ENCODE measurements at places on chromosomes 3 and 15. TPM values are rescaled to one million over a fixed set of nuclear protein-coding genes. Genes with fewer than 3 reads are reported as not detected.

DNA sequence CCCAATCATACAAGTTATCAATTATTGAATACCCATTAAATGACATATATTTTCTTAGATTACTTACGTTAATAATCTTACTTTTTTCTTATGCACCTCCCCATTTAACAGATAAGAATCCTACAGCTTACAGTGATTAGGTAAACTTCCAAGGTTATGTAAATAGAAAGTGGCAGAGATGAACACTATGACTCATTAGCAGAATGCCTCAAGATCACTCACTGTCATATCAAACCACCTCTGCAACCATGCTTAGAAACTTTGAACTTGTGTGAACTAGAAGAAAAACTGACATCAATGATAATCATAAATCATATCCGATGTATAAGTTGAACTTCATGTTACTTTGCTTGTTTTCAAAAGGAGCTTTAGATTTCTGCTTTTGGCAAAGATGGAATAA lies 911.6 kb upstream of the ARPP21 start:
- no peak for DNase-seq

- no peak for DNase-seq
These were observed 171.3 kb downstream of the ATP10A start for GRCh38 chr15:25691544-25692430.

GRCh38 chr15:33375236-33375635 lies 64.5 kb downstream of the RYR3 start:
- DNase-seq: no peak

DNA sequence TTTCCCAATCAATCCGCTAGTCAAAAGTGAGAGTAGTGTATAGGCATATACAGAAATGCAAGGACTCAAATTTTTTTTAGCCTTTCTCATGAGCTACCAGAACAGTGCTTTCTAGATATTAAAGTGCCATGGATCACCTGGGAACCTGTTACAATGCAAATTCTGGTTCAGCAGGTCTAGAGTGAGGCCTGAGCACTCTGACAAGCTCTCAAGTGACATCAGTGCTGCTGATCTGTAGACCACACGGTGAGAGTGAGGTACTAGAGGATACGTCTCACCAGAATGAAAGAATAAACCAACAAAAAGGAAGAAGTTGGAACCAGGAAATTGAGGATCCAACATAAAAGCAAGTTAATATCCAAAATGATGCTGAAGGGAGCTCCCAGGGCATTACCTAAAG lies 16.0 kb upstream of the PLA2G4D start:
- DNase-seq: no peak

GRCh38 chr15:69666441-69666882 lies 213.8 kb downstream of the RPLP1 start:
- peak; percentile 79 for DNase-seq

DNA sequence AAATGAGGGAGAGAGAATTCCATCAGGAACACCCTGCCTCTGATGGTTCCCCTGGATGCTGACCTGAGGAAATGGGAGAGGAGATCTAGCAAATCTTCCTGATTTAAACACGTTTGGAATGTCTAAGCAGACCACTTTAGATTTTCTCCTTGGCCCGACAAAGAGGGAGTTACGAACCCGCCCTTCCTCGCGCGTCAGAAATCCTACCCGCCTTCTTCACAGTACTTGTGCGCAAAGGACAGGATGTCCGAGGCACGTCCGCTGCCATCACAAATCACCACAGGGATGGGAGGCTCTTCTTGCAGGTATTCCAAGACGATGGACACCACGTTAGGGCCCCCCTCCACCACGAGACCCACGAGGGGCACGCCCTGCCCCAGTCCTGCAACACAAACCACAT lies 38.6 kb downstream of the TRPM1 start:
- DNase-seq: no peak

NUP210 gene
- total RNA-seq: 0.24 TPM

ADAMTS9 gene
- total RNA-seq: 3.1 TPM

DNA sequence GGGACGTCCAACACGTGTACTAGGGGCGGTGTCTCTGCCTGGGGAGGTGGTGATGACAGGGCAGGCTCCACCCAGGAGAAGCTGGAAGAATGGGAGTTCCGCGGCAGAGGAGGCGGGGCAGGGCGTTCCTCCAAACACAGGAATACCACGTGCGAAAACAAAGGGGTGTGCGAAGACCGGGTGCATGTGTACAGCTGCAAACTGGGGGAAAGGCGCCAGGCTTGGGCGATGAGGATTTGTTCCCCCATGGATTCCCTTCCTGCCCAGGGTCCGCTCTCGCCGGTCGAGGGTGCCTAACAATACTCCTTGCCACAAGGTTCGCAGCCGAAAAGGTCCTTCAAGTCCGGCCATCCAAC lies 500 bp upstream of the ZSCAN2 start:
- peak; percentile 88 for DNase-seq

LRRC34 gene
- 9.4 TPM for total RNA-seq

CLK3 gene
- total RNA-seq: 55.5 TPM

- DNase-seq: no peak
These were observed 79.8 kb upstream of the NMNAT3 start for GRCh38 chr3:139757448-139758030.

- no peak for DNase-seq
These were observed 32.2 kb upstream of the FAM174B start for GRCh38 chr15:92687746-92688145.

- DNase-seq: no peak
These were observed 11.4 kb downstream of the TGM5 start for GRCh38 chr15:43255376-43255775.

IL12A gene
- total RNA-seq: 0.72 TPM

VGLL3 gene
- 19.8 TPM for total RNA-seq

GRCh38 chr15:39746176-39746575 lies 36.5 kb downstream of the FSIP1 start:
- DNase-seq: no peak

DNA sequence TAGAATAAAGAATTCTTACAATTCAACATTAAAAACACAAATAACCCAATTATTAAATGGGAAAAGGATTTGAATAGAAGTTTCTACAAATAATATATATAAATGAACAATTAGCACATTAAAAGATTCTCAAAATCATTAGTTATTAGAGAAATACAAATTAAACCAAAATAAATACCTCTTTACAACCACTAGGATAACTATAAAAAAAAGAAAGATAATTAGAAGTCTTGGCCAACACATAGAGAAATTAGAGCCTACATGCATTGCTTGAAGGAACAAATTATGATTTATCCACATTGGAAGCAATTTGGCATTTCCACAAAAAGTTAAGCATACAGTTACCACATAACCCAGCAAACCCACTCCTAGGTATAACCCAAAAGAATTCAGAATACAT lies 502.3 kb upstream of the UBE2E2 start:
- no peak for DNase-seq

- no peak for DNase-seq
These were observed 80.2 kb downstream of the SEC22A start for GRCh38 chr3:123281929-123282328.

- DNase-seq: no peak
These were observed 31.3 kb downstream of the TFRC start for GRCh38 chr3:196050597-196050996.

- DNase-seq: peak; percentile 71
These were observed 53.4 kb upstream of the XRN1 start for GRCh38 chr3:142501004-142501926.

- DNase-seq: no peak
These were observed 42.4 kb upstream of the PPIB start for GRCh38 chr15:64205202-64205601.

KBTBD8 gene
- 6.2 TPM for total RNA-seq

GRCh38 chr3:112074616-112075497 lies 11.3 kb upstream of the C3orf52 start:
- DNase-seq: peak; percentile 85

GRCh38 chr3:148823026-148823425 lies 4.6 kb upstream of the CPB1 start:
- DNase-seq: no peak

DNA sequence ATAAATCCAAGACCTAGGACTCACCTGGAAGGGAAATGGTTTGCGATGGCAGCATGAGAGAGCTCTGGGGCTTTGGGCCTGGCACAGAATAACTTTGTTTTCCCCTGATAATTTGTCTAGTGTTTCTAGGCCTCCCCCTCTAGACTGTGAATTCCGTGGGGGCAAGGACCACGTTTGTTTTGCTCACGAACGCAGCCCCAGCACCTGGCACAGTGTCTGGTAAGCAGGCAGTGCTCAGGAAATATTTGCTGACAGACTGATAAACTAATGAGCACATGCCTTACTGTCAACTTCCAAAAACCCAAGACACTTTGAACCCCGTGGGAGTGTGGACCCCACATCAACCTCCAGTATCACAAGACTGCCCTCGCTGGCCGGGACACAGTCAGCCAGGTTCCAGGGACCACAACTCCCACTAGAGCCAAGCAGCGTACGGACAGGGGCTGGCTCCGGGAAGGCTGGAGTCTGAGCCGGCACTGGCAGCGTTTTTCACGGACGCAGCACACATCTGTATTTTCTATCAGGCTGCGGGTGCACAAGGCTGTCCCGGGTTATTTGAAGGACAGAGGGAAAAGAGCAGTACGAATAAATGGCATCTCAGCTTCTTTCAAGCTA lies 146.5 kb downstream of the XXYLT1 start:
- no peak for DNase-seq

LRRN1 gene
- total RNA-seq: not detected

CDHR4 gene
- total RNA-seq: not detected

GRCh38 chr3:99509224-99509623 lies 129.2 kb upstream of the COL8A1 start:
- DNase-seq: peak; percentile 85

- no peak for DNase-seq
These were observed 18.4 kb downstream of the ZDHHC23 start for GRCh38 chr3:113966172-113966571.

DNA sequence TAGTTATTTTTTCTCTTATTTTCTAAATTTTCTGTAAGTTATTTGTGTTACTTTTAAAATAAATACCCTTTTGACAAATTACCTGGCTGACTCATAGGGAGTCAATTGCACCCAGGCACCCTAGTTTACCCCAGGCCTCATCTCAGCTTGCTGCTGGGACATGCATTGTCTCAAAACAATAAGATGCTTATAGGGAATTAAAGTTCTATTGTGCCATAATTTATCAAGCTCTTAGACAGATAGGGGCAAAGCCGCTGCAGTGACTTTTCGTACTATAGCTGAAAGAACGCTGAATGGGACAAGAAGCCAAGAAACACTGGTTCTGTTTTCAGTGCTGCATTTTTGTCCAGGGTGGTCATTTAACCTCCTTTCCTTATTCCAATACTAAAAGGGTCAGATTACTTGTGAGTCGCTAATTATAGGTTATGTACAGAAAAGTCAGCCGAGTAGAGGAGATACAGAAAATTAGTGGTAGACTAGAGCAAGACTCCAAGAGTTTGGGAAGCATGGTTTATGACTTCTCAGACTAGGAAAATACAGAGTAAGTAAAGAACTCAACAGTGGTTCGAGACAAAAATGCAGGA lies 50.3 kb downstream of the EXD1 start:
- no peak for DNase-seq

DNA sequence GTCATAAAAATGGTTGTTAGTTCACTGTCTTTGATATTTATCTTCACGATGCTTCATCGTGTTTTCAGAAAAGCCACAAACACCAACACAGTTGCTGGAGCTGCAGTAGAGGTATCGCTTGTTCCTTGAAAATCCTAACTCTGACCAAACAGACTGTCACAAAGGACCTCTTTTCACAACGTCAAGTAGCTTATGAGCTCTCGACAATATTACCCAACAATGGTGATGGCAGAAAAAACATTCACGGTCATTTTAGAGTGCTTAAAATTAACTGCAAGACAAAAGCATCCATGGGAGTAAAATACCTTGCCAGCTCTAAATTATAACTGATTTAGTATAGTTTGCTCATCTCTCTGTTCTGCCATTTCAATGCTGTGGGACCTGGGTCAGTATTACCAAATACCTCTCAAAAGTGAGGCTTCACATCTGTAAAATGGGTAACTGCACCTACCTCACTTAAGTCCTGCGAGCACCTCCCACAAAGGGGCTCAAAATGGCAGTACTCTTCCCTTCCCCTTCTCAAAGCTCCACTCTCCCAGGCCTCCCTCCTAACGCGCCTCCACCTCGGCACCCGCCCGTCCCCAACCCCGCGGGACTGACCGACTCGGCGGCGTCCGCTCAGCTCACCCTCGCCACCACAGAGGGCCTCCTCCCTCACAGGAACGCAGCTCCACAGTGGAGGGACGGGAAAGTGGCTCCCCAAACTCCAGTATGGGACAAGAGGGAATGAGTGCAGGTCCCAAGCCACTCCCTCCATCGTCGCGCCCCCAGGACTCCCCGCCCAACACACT lies 546 bp downstream of the TRIM59 start:
- DNase-seq: peak; percentile 26

GRCh38 chr3:43559961-43560360 lies 61.9 kb downstream of the ANO10 start:
- DNase-seq: no peak

CYP1A2 gene
- not detected for total RNA-seq

- no peak for DNase-seq
These were observed 73.1 kb downstream of the RORA start for GRCh38 chr15:61155741-61156700.

- DNase-seq: no peak
These were observed 72.9 kb downstream of the GLDN start for GRCh38 chr15:51414256-51414860.

- no peak for DNase-seq
These were observed 71.9 kb downstream of the FOXB1 start for GRCh38 chr15:60076045-60076444.

GRCh38 chr3:36197151-36197550 lies 183.2 kb upstream of the STAC start:
- DNase-seq: no peak

APBA2 gene
- 6.2 TPM for total RNA-seq

DNA sequence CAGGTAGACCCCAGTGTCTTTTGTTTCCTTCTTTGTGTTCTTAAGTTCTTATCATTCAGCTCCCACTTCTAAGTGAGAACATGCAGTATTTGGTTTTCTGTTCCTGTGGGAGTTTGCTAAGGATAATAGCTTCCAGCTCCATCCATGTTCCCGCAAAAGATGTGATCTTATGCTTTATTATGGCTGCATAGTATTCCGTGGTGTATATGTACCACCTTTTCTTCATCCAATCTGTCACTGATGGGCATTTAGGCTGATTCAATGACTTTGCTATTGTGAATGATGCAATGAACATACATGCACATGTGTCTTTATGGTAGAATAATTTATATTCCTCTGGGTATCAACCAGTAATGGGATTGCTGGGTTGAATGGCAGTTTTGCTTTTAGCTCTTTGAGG lies 24.4 kb downstream of the MCCC1 start:
- DNase-seq: no peak

HDDC3 gene
- total RNA-seq: 18.9 TPM

DNA sequence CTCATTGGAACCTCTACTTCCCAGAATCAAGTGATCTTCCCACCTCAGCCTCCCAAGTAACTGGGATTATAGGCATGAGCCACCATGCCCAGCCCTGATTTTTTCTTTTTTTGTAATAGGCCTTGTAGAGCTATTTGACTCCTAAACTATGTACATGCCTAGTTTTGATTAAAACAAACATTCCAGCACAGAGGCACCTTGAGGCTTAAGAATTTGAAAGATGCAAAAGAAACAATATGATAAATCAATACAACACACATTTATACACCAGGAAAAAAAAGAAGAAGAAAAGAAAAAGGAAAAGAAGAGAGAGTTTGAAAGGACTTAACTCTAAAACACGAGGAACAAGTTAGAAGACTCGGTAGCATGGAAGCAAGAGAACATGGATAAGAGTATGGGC lies 13.9 kb upstream of the FRMD5 start:
- no peak for DNase-seq

SSUH2 gene
- 1.5 TPM for total RNA-seq

Measured in RPMI7951 (cell line).